Colonic mucosa (tissue), 4 donors: ENCODE measurements at places on chromosomes 7 and 10. TPM values are rescaled to one million over a fixed set of nuclear protein-coding genes. Genes with fewer than 3 reads are reported as not detected.
A peak's percentile ranks its signal among the peaks of the same experiment; 100 is the strongest.

DPY19L1 gene
- 21.9 TPM for total RNA-seq

STEAP4 gene
- 3.5 TPM for total RNA-seq

BRAF gene
- total RNA-seq, result 19.8 TPM

FOXI2 gene
- 0.08 TPM for total RNA-seq

AGAP5 gene
- 8.2 TPM for total RNA-seq

VIPR2 gene
- total RNA-seq, result 0.37 TPM

ABCB1 gene
- total RNA-seq, result 22.2 TPM

NEUROD6 gene
- total RNA-seq, result not detected

SLC16A12 gene
- 0.24 TPM for total RNA-seq

GRCh38 chr10:70964245-70964644, 75.9 kb upstream of the PCBD1 start:
- DNase-seq, result no peak
- H3K27me3 ChIP-seq, result no peaks in the 10 kb centered on the region
- H3K4me3 ChIP-seq, result no peak overlapping the region

DNA sequence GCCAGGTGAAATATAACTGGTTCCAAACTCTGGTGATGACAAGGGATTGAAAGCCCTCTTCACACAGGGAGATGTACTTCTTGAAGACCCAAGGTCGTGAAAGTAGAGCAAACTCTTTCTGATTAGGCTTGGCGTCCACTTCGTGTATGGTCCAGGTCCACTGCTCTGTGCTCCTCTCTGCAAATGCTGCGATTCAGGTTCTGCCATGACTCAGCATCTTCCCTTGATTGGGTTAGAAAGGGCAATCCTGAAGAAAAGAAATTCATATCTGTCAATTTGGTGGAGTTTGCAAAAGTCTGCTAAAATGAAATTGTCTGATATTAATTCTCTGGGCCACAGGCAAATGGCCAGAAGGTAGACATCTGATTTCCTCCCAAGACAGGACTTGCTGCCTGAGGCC, 431.4 kb downstream of the ACTR3B start:
- no peak overlapping the region for H3K27ac ChIP-seq
- no peaks in the 10 kb centered on the region for H3K4me1 ChIP-seq
- no peak for DNase-seq
- H3K36me3 ChIP-seq, result no peaks in the 10 kb centered on the region
- H3K4me3 ChIP-seq, result no peak overlapping the region

GRCh38 chr10:121732172-121732571, 133.9 kb upstream of the FGFR2 start:
- H3K4me1 ChIP-seq, result no peaks in the 10 kb centered on the region
- DNase-seq, result no peak
- H3K36me3 ChIP-seq, result no peaks in the 10 kb centered on the region
- H3K27ac ChIP-seq, result no peak overlapping the region
- H3K27me3 ChIP-seq, result peaks cover 10% of the 10 kb centered on the region
- H3K4me3 ChIP-seq, result no peak overlapping the region

DNA sequence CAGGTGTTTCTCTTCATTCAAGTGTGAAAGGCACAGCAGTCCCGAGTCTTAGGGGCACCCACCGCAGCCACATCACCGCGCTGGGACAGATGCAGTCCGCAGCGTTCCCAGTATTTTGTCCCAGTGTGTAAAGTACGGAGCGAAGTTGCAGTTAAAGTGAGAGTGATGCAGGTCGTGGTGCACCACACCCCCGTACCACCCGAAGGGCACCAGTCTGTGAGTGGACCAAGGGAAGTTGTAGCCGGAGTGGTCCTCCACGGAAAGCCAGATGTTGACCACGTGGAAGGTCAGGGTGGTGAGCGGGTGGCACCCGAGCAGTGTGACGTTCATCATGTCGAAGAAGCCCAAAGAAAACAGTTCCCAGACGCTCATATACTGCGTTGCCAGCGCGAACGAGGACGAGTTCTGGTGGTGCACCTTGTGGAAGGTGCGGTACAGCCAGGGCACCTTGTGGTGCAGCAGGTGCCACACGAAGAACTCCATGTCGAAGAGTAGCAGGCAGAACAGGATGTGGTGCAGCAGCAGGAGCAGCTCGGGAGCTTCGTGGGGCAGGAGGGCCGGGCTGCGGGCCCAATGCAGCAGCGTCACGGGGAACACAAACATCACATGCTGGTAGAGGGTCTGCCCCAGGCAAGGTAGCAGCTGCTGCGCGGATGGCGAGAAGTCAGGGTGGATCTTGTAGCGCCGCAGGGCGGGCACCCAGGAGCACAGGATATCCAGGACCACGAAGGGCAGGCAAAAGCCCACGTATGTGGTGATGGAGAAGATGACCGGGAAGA, 526 bp downstream of the CH25H start:
- H3K27me3 ChIP-seq, result peaks cover 29% of the 10 kb centered on the region
- H3K36me3 ChIP-seq, result no peaks in the 10 kb centered on the region
- H3K4me1 ChIP-seq, result no peaks in the 10 kb centered on the region
- peak overlapping the region; percentile 38 for H3K4me3 ChIP-seq

DNA sequence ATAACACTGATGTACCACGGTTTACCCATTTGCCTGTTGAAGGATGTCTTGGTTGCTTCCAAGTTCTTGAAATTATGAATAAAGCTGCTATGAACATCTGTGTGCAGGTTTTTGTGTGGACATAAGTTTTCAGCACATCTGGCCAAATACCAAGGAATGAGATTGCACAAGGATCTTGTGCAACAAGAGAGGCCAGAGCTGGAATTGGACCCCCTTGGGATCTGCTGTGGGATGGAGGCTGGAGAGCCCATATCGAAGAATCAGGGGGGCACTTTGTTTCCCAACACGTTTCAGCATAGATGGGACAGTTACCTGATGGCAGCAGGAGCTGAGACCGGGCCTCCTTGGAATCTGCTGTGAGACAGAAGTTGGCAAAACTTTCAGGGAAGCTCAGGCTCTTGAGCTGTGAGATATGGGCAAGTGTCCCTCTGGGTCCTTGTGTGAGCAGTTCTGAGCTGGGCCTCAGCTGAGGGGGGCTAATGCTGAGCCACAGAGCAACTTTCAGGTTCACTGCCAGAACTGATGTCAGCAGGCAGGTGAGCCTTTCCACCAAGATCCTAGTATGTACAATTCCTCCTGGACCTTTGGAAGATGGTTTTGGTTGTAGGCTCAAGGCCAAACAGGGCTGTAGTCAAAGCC, 115.2 kb upstream of the RAB18 start:
- no peaks in the 10 kb centered on the region for H3K27me3 ChIP-seq
- no peak for DNase-seq
- no peaks in the 10 kb centered on the region for H3K36me3 ChIP-seq

DNA sequence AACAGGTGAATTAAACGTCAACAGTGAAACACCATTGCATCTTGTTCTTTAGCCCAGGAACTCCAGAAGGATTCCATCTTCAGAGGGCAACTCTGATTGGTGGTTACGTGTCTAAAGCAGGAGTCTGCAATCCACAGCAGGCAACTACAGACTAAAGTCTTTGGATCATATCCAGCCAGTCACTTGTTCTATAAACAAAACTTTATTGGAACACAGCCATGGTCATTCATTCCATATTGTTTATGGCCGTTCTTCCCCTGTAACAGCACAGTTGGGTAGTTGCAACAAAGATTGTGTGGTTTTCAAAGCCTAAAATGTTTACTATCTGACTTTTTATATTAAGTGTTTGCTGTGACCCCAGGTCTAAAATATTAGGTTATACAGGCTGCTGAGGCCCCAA, 94.7 kb upstream of the IMMP2L start:
- no peaks in the 10 kb centered on the region for H3K27me3 ChIP-seq
- H3K27ac ChIP-seq, result no peak overlapping the region
- H3K4me1 ChIP-seq, result no peaks in the 10 kb centered on the region
- H3K36me3 ChIP-seq, result no peaks in the 10 kb centered on the region
- DNase-seq, result no peak

DNA sequence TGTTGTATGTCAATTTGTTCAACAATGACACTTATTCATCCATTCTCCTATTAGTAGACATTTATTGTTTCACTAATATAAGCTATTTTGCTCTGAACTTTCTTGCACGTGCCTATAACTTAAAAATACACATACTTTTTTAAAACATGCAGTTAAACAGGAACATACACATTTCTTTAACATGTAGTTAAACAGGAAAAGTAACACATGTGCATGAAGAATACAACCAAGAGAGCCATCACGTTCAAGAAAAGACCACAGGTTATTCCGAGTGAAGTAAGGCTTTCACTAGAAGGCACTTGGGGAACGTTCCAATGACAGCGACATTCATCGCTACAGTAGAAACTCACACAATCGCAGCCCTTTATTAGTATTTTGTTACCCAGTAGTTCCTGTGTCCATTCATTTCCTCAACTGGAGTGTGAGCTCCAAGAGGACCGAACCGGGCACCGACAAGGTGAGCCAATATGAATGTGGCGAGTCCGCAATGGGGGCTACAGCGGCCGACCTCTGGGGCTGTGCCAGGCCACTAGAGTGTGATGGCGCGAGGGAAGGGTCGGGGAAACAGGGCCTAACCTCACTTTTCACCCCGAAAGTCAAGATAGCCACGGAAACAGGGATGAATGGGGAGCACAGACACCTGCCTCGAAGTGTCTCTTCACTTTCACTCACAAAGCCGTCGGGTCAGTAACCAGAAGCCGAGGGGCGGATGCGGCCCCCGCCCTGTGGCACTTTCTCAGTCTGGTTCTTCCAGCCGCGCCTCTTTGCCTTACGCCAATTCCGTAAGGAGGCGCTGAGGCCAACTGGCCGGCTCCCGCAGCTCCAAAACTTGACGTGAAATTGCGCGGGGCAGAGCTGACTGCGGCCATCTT, 775 bp upstream of the SEPTIN7 start:
- no peaks in the 10 kb centered on the region for H3K27me3 ChIP-seq
- H3K27ac ChIP-seq, result peak overlapping the region; percentile 98
- H3K36me3 ChIP-seq, result no peaks in the 10 kb centered on the region
- H3K4me3 ChIP-seq, result peak overlapping the region; percentile 74
- peak; percentile 87 for DNase-seq

GRCh38 chr7:13976594-13976993, 12.9 kb downstream of the ETV1 start:
- peaks cover 8% of the 10 kb centered on the region for H3K4me1 ChIP-seq
- no peaks in the 10 kb centered on the region for H3K36me3 ChIP-seq
- no peak overlapping the region for H3K4me3 ChIP-seq
- no peak for DNase-seq
- no peaks in the 10 kb centered on the region for H3K27me3 ChIP-seq
- no peak overlapping the region for H3K27ac ChIP-seq

- no peak overlapping the region for H3K27ac ChIP-seq
- H3K4me1 ChIP-seq, result no peaks in the 10 kb centered on the region
- no peaks in the 10 kb centered on the region for H3K36me3 ChIP-seq
- H3K4me3 ChIP-seq, result no peak overlapping the region
- DNase-seq, result no peak
- no peaks in the 10 kb centered on the region for H3K27me3 ChIP-seq
These were observed 30.5 kb upstream of the VWDE start for GRCh38 chr7:12434012-12434642.

GRCh38 chr10:104067525-104067924, 18.2 kb downstream of the COL17A1 start:
- H3K4me1 ChIP-seq, result no peaks in the 10 kb centered on the region
- no peak overlapping the region for H3K27ac ChIP-seq
- no peaks in the 10 kb centered on the region for H3K27me3 ChIP-seq
- no peaks in the 10 kb centered on the region for H3K36me3 ChIP-seq

DNA sequence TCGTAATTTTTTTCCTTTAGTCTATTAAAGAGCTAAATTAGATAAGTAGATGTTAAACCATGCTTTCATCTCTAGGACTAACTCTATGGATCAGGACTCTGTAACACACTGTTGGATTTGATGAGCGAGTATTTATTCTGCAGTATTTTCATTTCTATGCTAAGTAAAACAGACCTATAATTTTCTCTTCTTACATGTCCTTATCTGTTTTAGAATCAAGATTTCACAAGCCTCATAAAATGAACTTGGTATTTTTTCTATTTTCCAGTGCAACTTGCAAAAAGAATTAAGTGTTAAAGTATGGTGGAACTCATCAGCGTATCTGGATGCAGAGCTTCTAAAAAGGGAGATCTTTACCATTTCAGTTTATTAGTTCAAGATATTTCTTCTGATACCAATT, 2.4 kb downstream of the CACUL1 start:
- no peak overlapping the region for H3K27ac ChIP-seq
- H3K36me3 ChIP-seq, result no peaks in the 10 kb centered on the region
- peaks cover 5% of the 10 kb centered on the region for H3K4me1 ChIP-seq
- H3K4me3 ChIP-seq, result no peak overlapping the region

DNA sequence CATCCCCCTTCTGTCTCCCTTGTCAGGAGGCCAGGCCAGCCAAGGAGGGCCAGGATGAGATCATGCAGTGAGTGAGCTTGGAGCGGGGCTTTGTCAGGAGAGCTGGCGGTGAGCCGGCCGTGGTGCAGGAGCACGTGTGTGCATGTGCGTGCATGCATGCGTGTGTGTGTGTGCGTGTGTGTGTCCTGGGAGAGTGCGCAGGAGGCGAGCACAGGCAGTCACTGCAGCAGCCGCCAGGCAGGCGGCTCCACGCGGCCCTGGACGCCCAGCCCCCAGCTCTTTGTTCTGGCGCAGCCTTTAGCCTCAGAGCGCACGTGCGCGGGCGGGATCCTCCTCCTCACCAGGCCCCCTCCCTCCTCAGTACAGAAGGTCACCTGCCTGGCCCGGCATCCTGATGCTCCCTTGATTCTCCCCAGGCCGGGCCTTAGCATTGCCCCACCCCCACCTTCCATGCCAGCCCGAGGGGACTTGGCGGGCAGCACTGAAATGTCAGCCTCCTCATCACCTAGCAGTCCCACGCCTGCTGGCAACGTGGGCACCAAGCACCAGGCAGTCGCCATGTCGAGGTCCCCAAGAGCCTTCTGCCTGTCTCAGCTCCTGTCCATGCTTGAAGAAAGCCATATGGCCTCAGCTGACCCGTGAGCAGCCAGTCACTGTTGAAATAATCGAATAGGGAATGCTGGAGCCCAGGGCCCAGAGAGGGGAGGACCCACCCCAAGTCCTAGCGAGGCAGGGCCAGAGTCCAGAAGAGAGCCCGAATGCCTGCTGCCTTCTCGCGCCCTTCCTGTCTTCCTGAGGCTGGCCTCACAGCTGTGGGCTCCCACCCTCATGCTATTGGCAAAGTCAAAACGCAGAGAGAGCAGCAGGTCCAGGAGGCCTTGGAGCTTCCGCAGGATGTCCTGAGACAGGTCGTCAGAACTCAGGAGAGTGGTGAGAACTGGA, 125.9 kb upstream of the PPIF start:
- H3K4me1 ChIP-seq, result peaks cover 3% of the 10 kb centered on the region
- no peak overlapping the region for H3K27ac ChIP-seq
- no peaks in the 10 kb centered on the region for H3K27me3 ChIP-seq
- peaks cover 5% of the 10 kb centered on the region for H3K36me3 ChIP-seq
- no peak overlapping the region for H3K4me3 ChIP-seq

- no peak overlapping the region for H3K4me3 ChIP-seq
- no peaks in the 10 kb centered on the region for H3K4me1 ChIP-seq
- no peaks in the 10 kb centered on the region for H3K36me3 ChIP-seq
- no peak overlapping the region for H3K27ac ChIP-seq
- no peak for DNase-seq
These were observed 107.9 kb downstream of the JCAD start for GRCh38 chr10:29951441-29951931.

DNA sequence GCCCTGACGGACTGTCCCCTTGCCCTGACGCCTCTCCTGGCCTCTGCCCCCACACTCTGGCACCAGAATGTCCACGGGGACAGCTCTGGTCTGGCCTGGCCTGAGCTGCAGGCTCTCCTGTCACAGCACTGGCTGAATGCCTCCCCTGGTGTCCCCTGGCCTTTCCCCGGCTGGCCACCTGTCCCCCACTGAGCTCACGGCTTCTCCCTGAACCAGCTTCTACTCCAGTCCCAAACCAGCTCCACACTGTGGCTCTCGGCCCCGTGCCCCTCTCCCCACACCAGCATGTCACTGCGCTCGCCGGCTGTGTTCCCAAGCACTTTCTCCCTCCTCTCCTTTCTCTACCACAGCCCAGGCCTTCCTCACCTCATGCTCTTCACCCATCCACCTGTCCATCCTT, 386.4 kb downstream of the DNAJB6 start:
- DNase-seq, result no peak
- H3K36me3 ChIP-seq, result no peaks in the 10 kb centered on the region
- no peak overlapping the region for H3K4me3 ChIP-seq
- H3K27me3 ChIP-seq, result no peaks in the 10 kb centered on the region
